Hepatocyte (in vitro differentiated cells): ENCODE measurements at places on chromosomes 5 and 9.

DNA sequence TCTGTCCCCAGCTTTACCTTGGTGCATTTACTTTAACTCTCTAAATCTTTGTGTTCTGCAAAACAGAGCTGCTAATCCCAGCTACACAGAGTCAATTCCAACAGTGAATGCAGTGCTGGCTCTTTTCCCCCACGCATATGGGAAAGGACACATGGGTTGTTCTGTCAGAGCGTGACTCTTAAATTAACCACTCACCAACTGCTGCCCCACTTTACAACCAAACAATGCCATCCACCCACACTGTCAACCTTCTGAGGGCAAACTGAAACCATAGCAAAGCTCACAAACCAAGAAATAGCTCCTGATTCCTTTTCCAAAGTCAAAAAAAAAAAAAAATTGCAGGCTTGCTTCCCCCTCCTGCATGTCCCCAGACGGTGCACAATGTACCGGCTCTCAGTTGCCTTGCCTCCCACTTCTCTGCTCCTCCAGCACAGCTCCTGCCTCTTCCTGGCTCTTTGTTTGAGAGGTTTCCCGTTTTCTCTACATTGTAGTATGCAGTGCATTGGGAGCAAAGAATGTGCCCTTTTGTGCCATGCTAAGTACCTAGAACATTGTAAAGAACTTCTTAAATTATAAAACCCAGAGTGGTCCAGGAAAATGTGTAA is 151.5 kb upstream of the DAPK1 start:
- H3K4me3 ChIP-seq: no peak overlapping the region
- H3K27me3 ChIP-seq: no peaks in the 10 kb centered on the region
- H3K27ac ChIP-seq: no peak overlapping the region

DNA sequence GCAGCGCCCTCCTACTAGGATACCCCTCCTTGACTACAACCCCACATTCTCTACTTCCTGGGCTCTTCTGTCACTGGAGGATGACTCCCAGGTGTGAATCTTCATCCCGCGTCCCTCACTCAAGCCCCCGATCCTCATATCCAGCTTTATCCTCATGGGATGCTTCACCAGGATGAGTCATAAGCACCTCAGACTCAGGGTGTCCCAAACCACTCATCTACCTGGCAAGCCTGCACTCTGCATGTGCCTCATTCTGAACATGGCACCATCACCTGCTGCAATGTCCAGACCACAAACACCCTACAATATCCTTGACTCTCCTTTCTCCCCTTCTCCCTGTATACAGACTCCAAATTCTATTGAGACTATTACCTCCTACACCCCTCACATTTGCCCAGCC is 1.5 kb upstream of the TGFBI start:
- no peak overlapping the region for H3K4me3 ChIP-seq
- H3K4me1 ChIP-seq: peaks cover 25% of the 10 kb centered on the region
- H3K27ac ChIP-seq: no peak overlapping the region
- DNase-seq: no peak
- H3K27me3 ChIP-seq: peaks cover 7% of the 10 kb centered on the region

GRCh38 chr5:33319841-33320240 is 120.9 kb upstream of the TARS1 start:
- no peaks in the 10 kb centered on the region for H3K27me3 ChIP-seq
- H3K27ac ChIP-seq: no peak overlapping the region
- H3K36me3 ChIP-seq: no peaks in the 10 kb centered on the region
- no peaks in the 10 kb centered on the region for H3K4me1 ChIP-seq
- H3K4me3 ChIP-seq: no peak overlapping the region
- DNase-seq: no peak

DNA sequence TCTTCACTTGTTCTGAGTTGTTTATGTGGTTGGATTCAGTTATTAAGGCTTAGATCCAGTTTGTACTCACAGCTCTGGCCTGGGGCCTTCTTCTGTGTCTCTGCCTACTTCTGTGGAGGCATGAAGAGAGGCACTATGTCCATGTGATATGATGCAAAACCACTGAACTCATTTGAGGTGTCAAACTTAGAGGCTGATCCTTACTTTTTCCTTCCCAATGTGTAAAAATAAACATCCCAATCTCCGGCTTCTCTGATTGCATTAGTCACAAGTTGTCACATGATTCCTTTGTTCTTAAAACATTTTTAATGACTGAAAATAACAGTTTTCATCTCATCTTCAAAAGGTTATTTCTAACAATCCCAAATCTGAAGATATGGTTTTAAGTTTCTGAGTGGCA is 276.0 kb upstream of the RGMB start:
- H3K27me3 ChIP-seq: no peaks in the 10 kb centered on the region
- no peak for DNase-seq
- no peak overlapping the region for H3K27ac ChIP-seq
- peaks cover 2% of the 10 kb centered on the region for H3K4me1 ChIP-seq
- H3K36me3 ChIP-seq: no peaks in the 10 kb centered on the region

- H3K27me3 ChIP-seq: no peaks in the 10 kb centered on the region
- H3K36me3 ChIP-seq: no peaks in the 10 kb centered on the region
- no peak for DNase-seq
- H3K4me1 ChIP-seq: no peaks in the 10 kb centered on the region
- no peak overlapping the region for H3K27ac ChIP-seq
- H3K4me3 ChIP-seq: no peak overlapping the region
Observed at GRCh38 chr5:155983954-155984353, 343.0 kb upstream of the SGCD start.

DNA sequence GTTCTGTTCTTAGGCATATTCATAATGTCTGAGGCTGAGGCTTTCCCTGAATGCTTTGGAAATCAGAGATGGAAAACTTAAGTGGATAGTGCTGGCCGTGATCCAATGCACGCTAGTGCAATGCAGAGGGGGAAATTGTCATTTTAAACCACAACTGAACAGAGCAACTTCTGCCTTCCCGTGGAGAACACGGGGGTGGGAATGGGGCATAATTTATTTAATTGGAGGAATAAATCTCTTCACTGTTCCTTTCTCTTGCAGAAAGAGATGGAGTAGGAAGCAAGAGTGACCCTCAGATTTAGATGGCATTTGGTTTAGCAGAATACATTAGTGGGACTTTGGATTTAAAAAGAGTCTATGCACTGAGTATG is 22.9 kb upstream of the NREP start:
- no peaks in the 10 kb centered on the region for H3K36me3 ChIP-seq
- no peak overlapping the region for H3K27ac ChIP-seq
- no peak for DNase-seq
- H3K27me3 ChIP-seq: no peaks in the 10 kb centered on the region
- no peak overlapping the region for H3K4me3 ChIP-seq
- peaks cover 7% of the 10 kb centered on the region for H3K4me1 ChIP-seq
